Stimulated activated CD8-positive, alpha-beta memory T cell treated with anti-CD3 and anti-CD28 coated beads, Interleukin-15, amount 100 ng/mL, for 4 hours (primary cell): ENCODE measurements at places on chromosomes 12 and 14.

GRCh38 chr14:66979101-66979974 is 209.9 kb upstream of the GARIN2 start:
- DNase-seq = no peak

- DNase-seq = no peak
These were observed 1.3 kb upstream of the TCP11L2 start for GRCh38 chr12:106301241-106301610.

DNA sequence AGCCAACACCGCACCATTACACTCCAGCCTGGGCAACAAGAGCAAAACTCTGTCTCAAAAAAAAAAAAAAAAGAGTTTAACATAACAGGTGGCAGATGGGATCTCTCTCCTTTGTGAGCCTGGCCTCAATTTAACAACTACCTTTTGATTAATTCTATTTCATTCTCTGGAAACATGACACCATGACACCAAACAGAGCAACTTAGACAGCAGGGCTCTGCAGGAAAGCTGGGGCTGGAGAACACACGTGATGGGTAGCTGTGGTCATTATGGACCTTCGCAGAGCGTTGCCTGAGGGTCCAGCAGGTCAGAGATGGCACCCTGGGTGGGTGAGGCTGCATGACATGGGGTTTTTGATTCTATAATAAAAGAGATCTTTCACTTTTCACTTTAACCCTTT is 1.7 kb upstream of the DGLUCY start:
- no peak for DNase-seq

- no peak for DNase-seq
These were observed 70.6 kb downstream of the C14orf132 start for GRCh38 chr14:96109596-96110355.

DNA sequence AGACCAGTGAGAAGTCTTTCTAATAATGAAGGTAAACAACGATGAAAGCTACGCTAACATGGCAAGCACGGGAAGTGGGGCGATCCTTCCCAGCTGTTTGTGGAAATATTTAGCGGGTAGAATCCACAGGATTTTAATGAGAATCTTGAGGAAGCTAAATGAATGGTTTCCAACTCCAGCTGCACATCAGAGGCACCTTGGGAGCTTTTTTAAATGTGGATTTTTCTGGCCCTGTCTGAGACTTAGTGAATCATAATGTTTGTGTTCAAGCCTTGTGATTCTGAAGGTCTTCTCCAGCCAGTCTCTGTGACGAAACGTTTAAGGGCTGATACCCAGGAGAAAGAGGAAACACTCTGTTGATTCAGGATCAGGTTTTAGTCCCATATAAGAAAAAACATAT is 169.8 kb downstream of the CAPZA3 start:
- no peak for DNase-seq

DNA sequence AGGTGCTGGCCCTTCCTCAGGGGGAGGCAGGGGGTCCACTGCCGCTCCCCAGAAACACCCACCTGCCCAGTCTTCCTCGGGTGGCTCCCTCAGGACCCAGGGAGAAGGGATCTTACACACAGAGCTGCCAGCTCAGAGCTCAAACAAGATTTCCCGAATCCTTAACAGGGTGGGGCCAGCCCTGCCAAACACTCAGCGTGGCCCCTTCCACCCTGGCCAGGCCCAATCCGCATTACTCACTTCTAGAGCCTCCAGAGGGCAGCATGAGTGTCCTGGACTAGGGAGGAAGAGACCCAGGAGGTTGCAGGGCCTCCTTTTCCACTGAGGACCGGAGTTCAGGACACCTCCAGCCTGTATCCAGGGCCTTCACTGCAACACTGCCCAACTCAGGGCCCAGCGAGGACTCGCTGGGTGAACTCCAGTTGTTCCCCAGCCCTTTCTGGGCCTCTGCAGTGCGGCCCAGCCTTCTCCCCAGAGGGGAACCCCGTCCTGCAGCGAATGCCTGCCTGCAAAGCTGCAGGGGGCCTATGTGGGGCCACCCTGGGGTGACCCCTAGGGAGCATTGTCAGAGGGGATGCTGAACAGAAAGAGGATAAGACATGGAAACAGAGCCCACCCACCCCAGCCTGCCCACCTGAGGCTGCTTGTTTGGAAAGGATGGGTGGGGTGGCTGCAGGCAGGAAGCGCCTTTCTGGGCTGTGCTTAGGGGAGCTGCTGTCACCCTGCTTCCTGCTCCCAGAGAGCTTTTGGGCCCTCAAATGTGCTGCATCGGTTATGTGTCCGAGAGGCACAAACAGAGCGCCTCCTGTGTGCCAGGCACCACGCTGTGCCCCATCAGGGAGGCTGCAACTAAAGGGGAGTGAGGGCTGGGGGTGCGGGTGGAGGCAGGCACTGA is 43.8 kb downstream of the CCNK start:
- no peak for DNase-seq

DNA sequence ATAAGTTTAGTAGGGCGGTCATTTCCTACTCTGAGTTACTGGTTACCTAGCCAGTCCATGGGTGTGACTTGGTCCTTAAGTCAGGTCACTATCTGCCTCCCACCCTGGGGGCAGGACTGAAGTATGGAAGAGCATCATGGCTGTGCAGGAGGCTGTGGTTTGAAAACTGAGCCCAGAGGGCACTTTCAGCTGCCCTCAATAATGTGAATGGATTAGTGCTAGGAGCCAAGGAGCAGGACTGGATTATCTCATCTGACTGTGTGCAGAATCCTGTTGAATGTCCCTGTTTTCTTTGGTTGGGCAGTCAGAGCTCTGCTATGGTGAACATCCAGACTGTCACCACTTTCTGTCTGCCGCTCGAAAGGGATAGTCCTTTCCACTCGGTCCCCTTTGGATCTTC is 1.6 kb downstream of the ATXN7L3B start:
- DNase-seq = no peak

DNA sequence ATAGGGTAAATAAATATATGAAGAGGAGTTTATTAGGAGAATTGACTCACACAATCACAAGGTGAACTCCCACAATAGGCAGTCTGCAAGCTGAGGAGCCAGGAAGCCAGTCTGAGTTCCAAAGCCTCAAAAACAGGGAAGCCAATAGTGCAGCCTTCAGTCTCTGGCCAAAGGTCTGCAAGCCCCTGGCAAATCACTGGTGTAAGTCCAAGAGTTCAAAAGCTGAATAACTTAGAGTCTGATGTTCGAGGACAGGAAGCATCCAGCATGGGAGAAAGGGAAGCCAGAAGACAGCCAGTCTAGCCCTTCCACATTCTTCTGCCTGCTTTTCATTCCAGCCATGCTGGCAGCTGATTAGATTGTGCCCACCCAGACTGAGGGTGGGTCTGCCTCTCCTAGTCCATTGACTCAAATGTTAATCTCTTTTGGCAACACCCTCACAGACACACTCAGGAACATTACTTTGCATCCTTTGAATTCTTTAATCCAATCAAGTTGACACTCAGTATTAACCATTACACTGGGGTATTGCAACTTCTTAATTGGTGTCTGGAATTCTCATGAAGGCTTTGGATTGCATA is 736.5 kb upstream of the LMO3 start:
- DNase-seq = no peak

- DNase-seq = no peak
These were observed 207.2 kb downstream of the NUBPL start for GRCh38 chr14:31768355-31768754.

DNA sequence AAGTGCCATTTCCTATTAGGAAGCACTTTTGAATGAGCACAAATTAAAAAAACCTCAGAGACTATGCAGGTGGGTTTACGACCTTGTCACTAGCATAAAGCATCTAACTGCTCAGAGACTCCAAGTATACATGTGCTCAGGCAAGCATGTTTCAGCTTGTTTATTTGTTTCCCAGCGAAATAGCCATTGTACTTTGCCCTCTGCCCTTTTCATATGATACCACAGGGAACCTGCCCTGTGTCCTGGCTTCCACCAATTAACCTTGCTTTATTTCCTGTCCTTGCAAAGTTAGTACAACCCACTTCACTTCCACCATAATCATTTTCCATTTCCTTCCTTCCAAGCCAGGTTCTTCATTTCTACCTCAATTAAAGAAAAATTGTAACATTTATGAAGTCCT is 194.9 kb downstream of the DUSP6 start:
- no peak for DNase-seq

GRCh38 chr14:96204151-96205058 is at the start of gene BDKRB2:
Gene BDKRB2 (plus strand): TSS chr14:96204839. CDS start chr14:96237108, 32,269 bp downstream.
- no peak for DNase-seq

DNA sequence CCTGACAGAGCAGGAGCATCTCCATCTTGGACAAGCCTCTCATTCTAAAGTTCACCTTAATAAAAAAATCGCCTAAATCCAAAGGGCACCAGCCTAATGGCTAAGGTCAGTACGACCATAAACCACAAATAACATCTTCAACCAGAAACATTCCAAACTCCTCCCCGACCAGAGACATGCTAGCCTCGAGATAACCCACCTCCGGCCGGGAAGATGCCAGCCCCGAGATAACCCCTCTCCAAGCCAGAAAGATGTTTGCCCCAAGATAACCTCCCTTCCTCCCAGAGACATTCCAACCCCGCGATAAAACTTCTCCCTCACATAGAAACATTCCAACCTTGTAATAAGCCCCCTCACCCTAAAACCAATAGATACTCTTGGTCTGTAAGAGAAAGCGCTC is 86.8 kb upstream of the PKP2 start:
- no peak for DNase-seq
